Kidney glomerular epithelial cell (primary cell): ENCODE measurements at places on chromosomes 12 and 14.
A peak's percentile ranks its signal among the peaks of the same experiment; 100 is the strongest.

DNA sequence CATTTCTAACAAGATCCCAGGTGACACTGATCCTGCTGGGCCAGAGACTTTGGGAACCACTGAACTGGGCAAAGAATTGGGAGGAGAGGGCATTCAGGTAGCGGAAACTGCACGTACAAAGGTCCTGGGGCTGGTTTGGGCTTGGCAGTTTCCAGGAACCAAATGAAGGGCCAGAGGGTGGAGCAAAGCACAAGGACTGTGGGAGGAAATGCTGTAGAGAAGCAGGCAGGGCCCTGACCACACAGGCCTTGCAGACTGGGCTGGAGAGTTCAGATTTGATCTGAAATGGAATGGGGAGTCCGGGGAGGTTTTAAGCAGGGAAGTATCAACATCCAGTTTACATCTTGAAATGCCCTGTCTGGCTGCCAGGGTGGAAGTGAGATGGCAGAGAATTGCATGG, 195.1 kb downstream of the PHETA1 start:
- DNase-seq: no peak

- DNase-seq: no peak
Observed at GRCh38 chr12:119565404-119565803, 28.2 kb upstream of the TMEM233 start.

- no peak for DNase-seq
Observed at GRCh38 chr14:104598910-104599273, 5.7 kb downstream of the TMEM179 start.

DNA sequence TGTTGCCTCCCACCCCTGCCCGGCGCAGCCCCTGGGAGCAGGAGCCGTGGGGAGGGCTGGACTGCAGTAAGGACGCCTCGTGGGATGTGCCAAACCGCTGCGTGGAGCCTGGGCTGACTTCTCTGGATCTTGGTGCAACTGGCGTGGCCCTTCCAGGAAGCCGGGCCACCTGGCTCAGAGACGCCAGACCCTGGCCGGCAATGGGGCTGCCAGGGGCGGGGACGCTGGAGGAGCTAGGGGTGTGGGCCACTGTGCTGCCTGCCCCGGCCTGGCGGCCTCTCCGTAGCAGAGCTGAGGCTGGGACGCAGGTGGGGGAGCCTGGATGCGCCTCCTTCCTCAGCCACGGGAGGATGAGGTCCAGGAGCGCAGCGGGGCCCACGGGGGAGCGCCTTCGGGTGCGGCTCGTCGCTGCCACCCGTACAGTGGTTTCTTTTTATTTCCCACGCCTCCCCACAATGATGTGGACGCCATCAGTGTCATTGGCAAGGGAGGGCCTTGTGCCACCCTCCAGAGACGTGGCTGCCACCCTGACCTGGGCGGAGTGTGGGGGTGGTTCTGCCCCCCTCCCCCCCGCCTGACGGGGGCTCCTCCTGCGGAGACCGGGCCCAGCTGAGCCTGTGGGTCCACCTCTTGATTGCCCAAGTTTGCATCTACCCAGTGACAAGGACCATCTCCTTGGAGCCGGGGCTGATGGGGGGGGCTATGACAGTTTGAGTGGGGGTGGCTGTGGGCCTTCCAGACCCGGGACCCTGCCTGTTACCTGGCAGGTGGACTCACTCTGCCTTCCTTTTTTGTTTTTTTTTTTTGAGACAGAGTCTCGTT, 11.3 kb downstream of the DDX51 start:
- DNase-seq: no peak

GRCh38 chr12:52372216-52373154, 5.2 kb upstream of the KRT85 start:
- DNase-seq: peak; percentile 88

GRCh38 chr14:97206916-97207315, 409.7 kb downstream of the VRK1 start:
- no peak for DNase-seq

DNA sequence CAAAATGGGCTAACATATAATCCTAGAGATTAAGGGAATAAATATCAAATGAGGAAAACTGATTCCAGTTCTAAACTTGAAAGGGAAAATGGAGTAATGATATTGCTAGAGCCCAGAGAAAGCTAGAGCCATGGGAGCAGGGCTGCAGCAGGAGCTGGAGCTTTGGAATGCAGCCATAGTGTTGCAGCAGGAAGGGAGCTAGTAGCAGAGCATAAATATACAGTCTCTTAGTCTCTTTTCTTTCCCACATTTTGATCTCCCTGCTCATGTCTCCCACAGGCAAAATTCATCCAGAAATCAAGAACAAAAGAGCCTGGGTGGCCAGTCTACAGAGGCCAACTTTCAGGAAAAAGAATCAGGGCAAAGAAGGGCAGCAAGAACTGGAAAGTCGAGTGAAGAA, 253.7 kb downstream of the ATXN7L3B start:
- no peak for DNase-seq

- DNase-seq: no peak
Observed at GRCh38 chr12:55922126-55922525, 5.6 kb downstream of the PYM1 start.

DNA sequence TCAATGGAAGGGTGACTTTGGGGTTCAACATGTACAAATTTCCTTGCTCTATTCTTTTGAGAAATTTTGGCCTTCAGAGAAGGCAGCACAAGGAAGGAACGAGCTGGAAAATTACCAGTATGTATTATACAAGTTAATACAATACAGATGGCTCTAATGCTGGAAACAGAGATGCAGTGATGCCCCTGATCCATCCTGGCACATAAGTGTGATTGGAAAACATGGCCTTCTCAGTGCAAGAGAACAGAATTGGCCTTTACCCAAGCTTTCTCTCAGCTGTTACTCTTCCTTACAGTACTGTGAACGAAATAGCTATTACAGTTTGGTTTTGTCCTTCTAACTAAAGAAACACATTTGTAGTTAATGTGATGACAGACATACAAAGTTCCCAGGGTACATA, 102.5 kb upstream of the GPHB5 start:
- no peak for DNase-seq

DNA sequence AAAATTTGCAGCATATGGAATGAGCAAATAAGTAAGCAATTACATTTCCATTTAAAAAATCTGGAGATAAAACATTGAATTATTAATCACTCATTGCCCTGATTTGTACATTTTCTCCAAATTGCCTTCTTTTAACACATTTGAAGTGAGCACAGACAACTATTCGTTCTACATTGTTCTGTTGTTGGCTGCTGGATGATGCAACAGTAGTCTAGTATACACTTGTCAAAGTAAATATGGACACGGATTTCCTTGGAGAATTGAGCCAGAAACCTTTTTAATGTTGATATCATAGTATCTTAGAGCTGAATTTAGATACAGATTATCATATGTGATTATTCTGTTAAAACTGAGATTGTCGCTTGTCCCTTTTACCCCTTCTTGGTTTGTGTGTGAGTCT, 188.2 kb downstream of the FUT8 start:
- no peak for DNase-seq
